ENCODE measurements at places on chromosomes 6 and 20.

DNA sequence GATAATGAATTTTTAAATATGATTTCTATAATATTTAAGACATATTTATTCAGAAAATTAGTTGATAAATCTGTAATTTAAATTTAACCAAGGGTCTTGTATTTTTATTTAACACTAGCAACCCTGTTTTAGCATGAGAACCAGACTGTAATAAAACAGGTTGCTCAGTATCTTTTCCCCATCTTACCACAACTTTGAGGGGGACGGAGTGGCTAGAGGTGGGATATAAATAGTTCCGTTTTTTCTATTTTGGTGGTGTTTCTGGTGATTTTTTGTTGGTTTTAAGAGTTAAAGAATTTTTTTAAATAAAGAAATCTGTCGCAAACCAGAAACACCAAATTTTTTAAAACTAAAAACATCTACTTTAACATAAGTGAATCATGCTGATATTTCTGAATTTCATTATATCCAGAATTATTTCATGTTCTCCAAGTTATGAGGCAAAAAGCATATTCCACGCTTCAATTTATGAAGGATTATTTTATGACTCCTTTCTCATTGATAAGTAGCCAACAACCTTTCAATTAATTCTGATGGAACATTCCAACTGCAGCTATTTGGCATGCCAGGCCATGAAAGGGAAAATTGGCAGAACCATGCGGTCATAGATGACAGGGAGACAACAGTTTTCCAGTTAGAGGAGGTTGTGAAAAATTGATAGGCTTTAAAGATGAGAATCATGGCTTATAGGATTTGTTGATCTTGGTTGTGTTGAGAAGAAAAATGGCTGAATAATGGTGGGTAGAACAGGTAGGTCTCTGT lies 151.9 kb upstream of the CARMIL1 start:
- no peak for DNase-seq

GRCh38 chr6:122657601-122658000 lies 47.4 kb downstream of the PKIB start:
- no peak for DNase-seq

DNA sequence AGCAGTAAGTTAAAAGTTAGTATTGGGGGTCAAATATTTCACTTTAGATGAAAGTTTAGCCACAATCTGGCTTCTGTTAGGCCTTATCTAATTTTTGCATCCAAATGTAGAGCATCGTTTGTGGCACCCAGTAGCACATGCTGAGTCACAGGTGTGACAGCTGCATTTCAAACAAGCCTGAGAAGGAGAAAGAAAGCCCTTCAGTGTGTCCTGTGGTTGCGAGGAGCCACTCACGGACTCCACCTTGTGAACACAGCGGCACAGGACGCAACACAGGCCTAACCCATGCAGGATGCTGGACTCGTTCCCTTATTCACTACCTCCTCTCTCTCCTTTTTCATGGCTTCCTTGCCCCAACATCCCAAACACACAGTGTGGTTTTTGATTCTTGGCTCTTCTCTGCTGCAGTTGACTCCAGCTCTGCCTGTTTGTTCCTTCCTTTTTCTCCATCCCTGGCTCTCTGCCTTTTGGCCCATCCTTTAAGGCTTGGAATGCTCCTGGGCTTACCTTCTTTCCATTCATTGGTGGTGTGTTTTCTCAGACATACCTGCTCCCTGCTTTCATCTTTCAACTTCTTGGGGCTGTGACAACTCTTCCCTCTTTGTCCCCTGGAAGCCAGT lies 124.2 kb downstream of the SLC16A10 start:
- no peak for DNase-seq

DNA sequence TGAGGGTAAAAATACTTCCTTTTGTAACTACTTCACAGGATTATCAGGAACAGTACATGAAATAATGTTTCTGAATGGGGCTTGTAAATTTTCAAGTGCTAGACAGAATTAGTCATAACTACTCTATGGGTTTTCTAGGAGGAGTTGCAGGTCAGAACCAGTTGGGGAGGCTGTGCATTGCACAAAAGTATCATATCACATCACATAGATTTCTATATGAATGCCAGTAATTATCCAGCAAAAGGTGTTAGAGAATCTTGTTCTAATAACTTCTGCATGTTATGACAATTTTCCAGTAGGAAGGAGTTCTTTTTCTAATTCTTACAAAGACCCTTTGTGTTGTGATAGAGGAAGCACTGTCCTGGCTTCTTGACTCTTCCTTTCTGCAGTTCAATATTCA lies 551.6 kb downstream of the COL12A1 start:
- no peak for DNase-seq

GRCh38 chr6:46963626-46964025 lies 41.9 kb upstream of the ADGRF5 start:
- DNase-seq = no peak

- DNase-seq = no peak
Observed at GRCh38 chr6:138008791-138009190, 98.4 kb downstream of the PERP start.

GRCh38 chr6:29230666-29231065 lies 60.0 kb downstream of the OR2J2 start:
- DNase-seq = no peak

- no peak for DNase-seq
Observed at GRCh38 chr20:20457392-20458126, 89.7 kb downstream of the INSM1 start.

- no peak for DNase-seq
Observed at GRCh38 chr6:33967265-33967767, 163.5 kb upstream of the MLN start.

All from stimulated activated CD4-positive, alpha-beta T cell treated with anti-CD3 and anti-CD28 coated beads, TNF-alpha, amount 100 ng/mL, for 1 hour (primary cell).